ENCODE measurements at places on chromosomes 13 and 19.

- no peak for DNase-seq
Observed at GRCh38 chr19:19493841-19494546, 21.4 kb downstream of the TSSK6 start.

GRCh38 chr19:34120846-34121639, 51.3 kb upstream of the LSM14A start:
- DNase-seq, result no peak

DNA sequence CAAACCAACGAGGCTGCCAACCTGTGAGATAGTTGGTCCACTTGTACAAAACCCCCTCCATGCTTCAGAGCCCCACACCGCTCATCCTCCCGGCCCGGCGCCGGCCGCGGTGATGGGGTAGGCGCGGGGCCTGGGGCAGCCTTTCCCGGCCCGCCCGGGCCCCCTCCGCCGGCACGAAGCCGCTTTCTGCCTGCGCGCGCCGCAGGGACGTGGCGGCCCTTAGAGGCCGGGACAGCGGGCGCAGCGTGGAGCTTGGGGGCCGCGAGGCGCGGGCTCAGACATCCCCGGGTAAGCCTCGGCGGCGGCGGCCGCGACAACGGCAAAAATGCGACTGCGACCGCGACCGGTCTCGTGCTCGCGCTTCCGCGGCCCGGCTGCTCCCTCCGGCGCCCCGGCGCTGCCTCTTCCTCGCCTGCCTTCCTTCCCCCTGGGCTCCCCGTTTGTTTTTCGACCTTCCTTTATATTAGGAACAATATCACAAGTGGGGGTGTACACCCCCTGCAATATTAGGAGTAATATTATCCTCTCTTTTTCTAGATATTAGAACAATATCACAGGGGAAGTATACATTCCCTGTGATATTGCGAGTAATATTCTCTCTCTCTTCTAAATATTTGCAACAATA, 53.9 kb upstream of the CEACAM21 start:
- DNase-seq, result no peak

GRCh38 chr13:44857061-44857460, 132.2 kb downstream of the NUFIP1 start:
- DNase-seq, result no peak

GRCh38 chr13:30038884-30039283, 188.5 kb upstream of the UBL3 start:
- DNase-seq, result no peak

GRCh38 chr13:34246511-34246910, 428.6 kb downstream of the RFC3 start:
- DNase-seq, result no peak

Data from gastrocnemius medialis (tissue), 4 donors.